T-cell (primary cell): ENCODE measurements at places on chromosomes 7 and 10.

DNA sequence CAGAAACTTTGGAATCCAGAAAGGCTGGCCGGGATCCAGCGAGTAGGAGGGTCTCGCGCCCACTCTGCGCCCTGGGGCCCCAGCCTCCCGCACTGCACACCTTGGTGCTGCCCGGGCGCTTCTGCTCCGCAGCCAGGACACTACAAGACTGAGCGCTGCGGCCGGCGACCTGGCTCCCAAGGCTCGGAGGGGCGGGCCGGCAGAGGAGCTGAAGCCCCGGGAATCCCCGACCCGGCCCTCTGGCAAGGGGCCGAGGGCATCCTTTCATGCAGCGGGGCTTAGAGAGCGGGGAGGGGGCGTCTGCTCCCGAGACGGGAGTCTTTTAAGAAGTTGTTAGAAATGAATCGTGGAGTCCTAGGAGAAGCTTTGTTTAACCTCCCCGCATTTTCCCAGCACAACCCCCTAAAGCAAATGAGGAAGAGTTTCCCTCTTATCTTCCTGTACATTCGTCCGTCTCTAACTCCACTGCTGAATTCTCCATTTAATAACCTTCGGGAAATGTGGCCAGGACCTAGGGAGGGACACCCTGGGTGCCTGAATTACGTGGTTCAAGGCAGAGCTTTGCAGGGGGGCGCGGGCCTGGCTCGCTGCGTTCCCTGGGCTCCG is 1.1 kb downstream of the VWC2 start:
- DNase-seq: no peak
- H3K4me3 ChIP-seq: no peak overlapping the region
- H3K27ac ChIP-seq: no peak overlapping the region

DNA sequence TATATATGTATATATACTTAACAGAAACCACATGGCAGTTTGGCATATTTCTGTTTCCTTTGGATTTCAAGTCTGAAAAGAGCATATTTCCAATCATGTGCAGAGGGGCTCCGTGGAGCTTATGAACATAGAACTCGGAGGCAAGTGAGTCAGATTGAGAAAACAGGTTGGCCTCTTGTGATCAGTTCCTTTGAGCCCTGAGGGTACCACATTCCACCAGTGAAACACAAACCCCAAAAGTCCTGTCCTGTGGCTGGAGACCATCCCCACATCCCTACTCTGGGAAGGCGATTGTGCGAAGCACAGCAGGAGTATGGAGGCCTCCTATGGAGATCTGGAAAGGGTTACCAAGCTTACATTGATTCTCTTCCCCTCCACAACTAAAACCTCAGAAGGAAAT is 196.7 kb upstream of the TMEM72 start:
- no peak for DNase-seq
- peaks cover 3% of the 10 kb centered on the region for H3K27me3 ChIP-seq
- no peak overlapping the region for H3K27ac ChIP-seq
- no peaks in the 10 kb centered on the region for H3K4me1 ChIP-seq
- no peak overlapping the region for H3K4me3 ChIP-seq
- no peaks in the 10 kb centered on the region for H3K36me3 ChIP-seq

DNA sequence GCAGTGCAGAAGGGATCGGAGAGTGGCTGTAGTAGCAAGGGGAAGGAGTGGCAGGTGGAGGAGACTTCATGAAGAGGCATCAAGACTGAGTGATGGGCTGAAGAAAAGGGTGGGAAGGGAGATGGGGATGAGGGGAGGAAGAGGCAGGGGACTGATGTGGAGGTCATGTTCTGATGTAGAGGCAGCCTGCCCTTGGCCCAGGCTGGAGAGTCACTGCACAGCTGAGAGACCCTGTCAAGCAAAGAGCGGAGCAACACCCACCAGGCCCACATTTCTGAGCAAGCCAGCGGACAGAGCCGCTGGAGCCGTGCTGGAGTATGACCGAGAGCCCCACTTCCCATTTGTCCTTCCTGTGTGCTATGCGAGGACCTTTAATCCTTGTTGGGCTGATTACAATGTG is 501.6 kb upstream of the MKI67 start:
- no peak overlapping the region for H3K27ac ChIP-seq
- H3K4me3 ChIP-seq: no peak overlapping the region
- no peak for DNase-seq
- H3K27me3 ChIP-seq: no peaks in the 10 kb centered on the region
- no peaks in the 10 kb centered on the region for H3K4me1 ChIP-seq

GRCh38 chr7:140005754-140006503 is 56.8 kb downstream of the PARP12 start:
- no peaks in the 10 kb centered on the region for H3K4me1 ChIP-seq

DNA sequence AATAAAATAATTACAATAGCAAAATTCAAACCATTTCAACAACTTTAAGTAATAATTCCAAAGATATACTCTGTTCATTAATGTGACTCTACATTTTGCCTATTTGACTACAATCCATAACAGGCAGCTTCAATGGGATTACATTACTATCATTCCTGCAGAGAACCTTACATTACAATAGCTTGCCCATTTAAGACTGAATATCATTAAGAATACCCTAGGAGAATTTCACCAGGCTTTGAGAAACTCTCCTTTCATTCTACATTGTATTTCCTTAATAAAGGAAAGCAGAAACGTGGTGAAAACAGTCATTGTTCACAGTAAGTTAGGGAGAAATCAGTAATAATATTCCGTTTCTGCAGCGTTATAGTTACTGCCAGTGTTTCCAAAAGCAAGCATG is 209.5 kb downstream of the GLI3 start:
- H3K4me3 ChIP-seq: no peak overlapping the region
- DNase-seq: no peak
- H3K27ac ChIP-seq: no peak overlapping the region
- H3K4me1 ChIP-seq: no peaks in the 10 kb centered on the region
